ENCODE measurements at places on chromosomes 3 and 15.
A peak's percentile ranks its signal among the peaks of the same experiment; 100 is the strongest.

GRCh38 chr3:64188810-64189560 lies 36.3 kb downstream of the PRICKLE2 start:
- DNase-seq: no peak

GRCh38 chr15:82051664-82052063 lies 5.8 kb upstream of the MEX3B start:
- DNase-seq: no peak

DNA sequence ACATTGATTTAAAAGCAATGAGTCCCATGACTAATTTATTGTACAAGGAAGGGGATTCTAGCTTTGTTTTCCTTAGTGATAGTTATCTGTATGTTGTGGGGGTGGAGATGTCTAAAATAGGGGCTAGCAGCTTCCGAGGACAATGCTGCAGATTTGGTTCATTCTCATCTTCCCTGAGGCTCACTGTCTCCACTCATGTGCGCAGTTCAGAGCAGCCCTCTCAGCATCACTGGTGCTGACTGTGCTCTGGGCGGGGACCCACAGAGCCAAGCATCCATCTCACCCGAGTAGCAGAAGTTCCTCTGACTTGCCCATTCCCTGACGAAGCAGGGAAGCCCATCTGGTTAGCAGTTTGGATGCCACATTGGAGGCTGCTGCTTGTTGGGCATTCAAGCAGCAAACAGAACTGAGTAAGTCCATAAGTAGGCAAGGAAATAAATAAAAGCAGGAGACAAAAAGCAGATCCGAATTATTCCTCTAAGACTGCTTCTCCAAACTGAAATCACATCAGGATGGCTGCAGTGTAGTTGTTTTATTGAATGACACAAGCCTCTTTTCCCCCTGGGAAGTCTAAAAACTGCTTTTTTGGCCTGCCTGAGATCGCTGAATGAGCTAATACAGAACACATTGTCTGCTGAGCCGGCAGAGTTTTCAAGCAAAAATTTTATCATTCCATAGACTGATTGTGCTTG lies 27.5 kb downstream of the RARB start:
- no peak for DNase-seq

- no peak for DNase-seq
Observed at GRCh38 chr3:169241991-169242707, 421.4 kb downstream of the MECOM start.

- no peak for DNase-seq
Observed at GRCh38 chr15:56460071-56460470, 4.9 kb downstream of the MNS1 start.

DNA sequence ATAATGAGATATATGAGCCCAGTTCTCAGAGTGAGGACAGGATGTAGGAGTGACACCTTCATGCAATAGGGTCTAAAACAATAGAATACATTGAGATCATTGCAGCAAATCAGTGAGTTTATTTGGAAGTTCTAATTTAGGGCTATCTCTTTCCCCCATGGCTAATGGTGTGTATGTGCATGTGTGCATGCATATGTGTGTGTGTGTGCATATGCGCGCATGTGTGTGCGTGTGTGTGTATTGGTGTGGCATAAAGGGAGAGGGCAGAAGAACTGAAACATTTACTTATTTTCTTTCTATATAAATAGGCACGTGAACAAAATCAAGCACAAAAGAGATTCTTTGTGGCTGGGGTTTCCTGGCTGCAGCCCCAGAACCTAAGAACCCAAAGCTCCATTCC lies 115.7 kb upstream of the VEPH1 start:
- no peak for DNase-seq

DNA sequence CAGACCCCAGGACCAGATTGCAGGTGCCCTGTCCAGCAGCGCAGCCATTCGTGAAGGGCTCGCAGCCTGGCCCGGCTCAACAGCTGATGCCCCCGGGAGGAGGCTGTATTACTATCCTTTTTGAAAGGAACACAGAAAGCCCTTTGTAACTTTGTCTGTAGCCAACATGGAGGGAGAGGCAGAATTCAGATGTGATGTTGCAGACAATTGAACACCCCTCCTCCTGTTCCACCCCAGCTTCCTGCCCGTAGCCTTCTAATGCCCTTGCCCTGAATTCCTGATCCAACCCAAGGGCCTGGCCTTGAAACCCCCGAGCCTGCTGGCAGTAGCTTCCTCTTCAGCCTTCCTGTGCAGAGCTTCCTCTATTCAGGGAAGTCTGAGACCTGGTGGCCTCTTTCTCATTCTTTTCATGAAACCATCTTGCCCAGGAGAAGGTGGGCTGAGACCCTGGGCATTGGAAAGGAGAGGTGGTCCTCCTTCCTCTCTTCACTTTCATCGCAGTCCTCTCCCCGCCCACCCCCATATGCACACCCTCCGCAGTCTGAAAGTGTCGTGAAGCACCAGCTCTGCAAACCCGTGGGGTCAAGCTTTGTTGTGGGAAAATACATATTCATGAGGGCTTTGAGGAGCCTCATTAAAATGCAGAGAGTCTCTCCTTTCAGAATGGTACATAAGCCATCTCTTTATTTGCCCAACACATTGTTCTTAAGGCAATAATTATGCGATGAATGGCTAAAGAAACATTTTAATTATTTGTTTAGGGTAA lies 109.2 kb downstream of the APBA2 start:
- DNase-seq: no peak

- no peak for DNase-seq
Observed at GRCh38 chr15:96102631-96103030, 227.9 kb upstream of the NR2F2 start.

- DNase-seq: no peak
Observed at GRCh38 chr3:50570508-50571279, 1.4 kb downstream of the HEMK1 start.

DNA sequence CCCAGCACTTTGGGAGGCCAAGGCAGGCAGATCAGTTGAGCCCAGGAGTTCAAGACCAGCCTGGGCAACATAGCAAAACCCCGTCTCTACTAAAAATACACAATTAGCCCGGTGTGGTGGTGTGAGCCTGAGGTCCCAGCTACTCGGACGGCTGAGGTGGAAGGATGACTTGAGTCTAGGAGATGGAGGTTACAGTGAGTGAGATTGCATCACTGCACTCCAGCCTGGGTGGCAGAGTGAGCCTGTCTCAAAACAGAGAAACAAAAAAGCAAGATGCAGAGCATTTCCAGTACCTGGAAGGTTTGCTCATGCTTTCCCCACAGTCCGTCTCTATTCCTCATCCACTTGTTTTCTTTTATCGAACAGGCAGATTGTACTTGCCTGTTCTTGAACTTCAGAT lies 3.8 kb upstream of the PDIA5 start:
- DNase-seq: no peak

GRCh38 chr3:23165571-23165970 lies 37.6 kb upstream of the UBE2E2 start:
- no peak for DNase-seq

DNA sequence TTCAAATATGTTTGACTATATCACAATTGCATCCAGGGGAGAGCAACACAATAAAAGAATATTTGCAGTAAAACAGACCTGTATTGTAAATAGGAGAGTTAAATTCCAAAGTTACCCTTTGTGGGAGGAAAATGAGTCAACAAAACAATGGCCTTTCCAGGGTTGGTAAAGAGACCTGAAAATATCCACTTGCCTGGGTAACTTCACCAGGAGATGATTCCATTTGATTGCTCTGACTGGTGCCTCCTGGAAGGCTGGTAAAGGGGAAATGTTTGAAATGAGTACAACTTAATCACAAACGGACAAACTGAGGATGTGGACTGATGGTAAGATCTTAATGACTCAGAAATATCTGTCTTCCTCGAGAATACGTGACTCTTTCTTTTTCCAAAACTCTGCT lies 43.6 kb upstream of the SRGAP3 start:
- no peak for DNase-seq

- no peak for DNase-seq
Observed at GRCh38 chr3:140927279-140928069, 14.2 kb upstream of the SLC25A36 start.

- no peak for DNase-seq
Observed at GRCh38 chr15:98868564-98868963, 139.0 kb downstream of the PGPEP1L start.

GRCh38 chr3:158713094-158713499 lies 19.2 kb downstream of the RARRES1 start:
- DNase-seq: no peak

GRCh38 chr3:34948517-34948916 lies 690.8 kb upstream of the ARPP21 start:
- no peak for DNase-seq

- no peak for DNase-seq
Observed at GRCh38 chr3:52345521-52346109, 29.5 kb downstream of the DNAH1 start.

DNA sequence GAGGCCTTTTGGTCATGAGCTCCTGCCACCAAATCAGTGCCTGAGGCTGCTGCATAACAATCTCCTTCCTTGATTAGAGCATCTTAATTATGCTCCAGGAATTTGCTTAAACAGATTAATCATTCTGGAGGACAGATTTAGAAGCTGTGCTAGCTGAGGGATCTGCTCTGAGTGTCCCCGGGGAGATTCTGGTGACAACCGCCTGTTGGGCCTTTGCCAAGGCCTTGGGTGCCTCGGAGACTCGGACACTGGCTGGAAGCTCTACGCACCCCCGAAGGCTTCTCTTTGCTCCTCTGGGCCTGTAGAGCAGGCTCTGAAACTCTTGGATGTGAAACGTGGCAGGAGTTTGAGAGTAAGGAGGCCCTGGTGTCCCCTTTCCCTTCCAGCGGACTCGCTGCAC lies 264.1 kb downstream of the CD47 start:
- no peak for DNase-seq

DNA sequence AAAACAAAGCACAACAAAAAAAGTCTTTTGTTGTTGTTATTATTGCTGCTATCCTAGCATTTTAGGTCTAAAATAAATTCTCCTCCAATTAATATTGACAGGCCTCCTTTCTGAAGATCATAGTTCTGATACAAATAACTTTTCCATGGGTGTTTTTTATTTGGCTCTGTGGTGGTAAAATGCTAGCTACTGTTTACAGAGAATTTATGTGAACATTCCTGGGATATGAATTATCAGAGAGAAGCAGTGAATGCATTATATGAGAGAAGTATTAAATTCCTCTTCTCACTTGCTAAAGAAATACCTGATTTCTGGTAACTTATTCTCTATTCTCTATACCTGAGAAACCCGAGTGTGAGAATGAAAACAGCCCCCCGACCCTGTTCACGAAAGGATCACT lies 57.5 kb upstream of the TMCO5A start:
- DNase-seq: no peak

GRCh38 chr15:33720952-33721351 lies 247.3 kb upstream of the CHRM5 start:
- DNase-seq: no peak

GRCh38 chr3:45946307-45946706 lies 3.0 kb downstream of the CXCR6 start:
- DNase-seq: no peak

- DNase-seq: peak; percentile 61
Observed at GRCh38 chr3:171328419-171329082, 131.7 kb downstream of the TNIK start.

DNA sequence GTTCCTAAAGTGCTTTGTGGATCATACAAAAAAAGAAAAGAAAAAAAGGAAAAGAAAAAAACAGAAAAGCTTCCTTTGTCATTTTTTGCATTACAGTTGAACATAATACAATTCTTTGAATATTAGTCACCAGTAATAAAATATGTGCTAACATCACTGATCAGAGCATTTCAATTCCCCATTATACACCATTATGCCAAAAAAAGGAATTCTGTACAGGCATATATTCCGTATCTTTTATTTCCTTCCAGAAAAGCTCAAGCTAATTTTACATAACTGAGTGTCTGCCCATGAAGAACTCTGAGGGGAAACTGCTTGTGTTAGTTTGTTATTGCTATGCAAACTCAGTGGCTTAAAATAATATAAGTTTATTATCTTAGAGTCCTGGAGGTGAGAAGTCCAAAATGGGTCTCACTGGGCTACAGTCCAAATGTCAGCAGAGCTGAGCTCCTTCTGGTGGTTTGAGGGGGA lies 377.9 kb downstream of the GAP43 start:
- no peak for DNase-seq

DNA sequence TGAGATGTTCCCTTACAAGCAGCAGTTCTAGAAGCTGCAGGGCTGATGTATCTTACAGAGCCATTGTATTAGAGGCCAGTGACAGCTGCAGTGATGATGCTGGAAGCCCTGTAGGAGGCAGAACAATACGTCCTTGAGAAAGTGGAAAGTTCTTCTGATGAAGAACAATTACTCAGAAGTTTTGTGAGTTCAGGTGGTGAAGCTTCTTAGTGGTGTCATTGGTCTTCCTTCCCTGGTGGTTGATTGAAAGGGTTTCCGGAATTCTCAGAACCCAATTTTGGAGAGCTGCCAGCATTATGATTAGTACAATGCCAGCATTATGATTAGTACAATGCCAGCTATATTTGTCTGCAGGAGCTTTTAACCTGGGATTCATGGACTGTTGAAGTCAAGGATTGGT lies 356.4 kb downstream of the MFSD1 start:
- no peak for DNase-seq

DNA sequence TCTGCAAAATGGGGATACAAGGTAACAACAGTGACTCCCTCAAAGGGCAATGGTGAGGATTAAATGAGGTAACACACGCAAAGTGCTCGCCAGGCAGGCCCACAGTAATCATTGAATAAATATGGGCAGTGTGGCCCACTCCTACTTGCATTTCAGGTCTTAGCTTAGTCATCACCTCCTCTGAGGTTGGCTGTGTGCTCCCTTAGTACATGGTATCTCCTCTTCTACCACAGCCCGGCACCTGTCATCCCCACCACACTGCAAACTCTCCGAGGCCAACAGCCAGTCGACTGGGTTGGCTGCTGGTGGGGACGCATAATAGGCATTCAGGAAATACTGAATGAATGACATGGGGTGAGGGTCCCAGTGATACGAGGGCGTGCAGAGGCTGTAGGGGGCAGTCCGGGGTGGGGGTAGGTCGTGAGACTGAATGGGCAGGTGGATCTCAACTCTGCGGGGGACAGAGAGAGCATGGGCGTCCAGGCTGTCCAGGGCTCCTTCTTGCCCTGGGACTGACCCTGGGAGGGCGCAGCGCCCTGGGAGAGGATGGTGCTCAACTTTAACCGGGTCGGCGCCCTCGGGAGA lies 375 bp upstream of the MYZAP start:
- DNase-seq: no peak

DNA sequence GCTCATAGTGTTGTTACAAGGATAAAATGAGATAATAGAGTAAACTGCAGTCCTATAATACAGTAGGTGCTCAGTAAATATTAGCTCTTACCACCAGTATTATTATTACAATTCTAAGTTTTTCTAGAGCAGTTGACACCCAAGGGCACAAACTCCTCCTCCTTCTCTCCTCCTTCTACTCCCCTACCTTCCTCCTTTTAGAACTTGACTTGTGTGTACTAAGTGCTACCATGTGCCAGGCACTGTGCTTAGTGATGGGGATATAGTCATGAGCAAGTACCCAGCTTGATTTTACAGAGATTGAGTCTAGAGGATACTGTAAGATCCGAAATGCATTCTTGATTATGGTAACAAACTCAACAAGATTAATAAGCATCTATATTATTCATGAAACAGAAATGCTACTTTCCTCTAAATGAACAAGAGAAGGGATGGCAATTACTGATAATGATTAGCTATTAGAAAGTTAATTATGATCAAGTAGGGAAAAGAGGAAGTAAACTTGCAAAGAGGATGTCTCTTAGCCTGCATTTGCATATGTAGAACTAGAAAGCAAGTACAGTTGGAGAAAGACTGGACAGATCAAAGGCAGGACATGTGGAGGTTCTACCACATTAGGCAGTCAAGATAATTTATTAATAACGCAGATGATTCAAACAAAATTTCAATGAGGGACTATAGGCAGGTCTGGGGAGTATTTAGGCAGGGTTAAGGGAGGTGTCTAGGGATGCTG lies 72.3 kb downstream of the CLDN11 start:
- no peak for DNase-seq
